Retinal pigment epithelial cell (primary cell): ENCODE measurements at places on chromosomes 1 and 21.

GRCh38 chr21:42214921-42215320, 4.0 kb upstream of the ABCG1 start:
- DNase-seq = no peak

DNA sequence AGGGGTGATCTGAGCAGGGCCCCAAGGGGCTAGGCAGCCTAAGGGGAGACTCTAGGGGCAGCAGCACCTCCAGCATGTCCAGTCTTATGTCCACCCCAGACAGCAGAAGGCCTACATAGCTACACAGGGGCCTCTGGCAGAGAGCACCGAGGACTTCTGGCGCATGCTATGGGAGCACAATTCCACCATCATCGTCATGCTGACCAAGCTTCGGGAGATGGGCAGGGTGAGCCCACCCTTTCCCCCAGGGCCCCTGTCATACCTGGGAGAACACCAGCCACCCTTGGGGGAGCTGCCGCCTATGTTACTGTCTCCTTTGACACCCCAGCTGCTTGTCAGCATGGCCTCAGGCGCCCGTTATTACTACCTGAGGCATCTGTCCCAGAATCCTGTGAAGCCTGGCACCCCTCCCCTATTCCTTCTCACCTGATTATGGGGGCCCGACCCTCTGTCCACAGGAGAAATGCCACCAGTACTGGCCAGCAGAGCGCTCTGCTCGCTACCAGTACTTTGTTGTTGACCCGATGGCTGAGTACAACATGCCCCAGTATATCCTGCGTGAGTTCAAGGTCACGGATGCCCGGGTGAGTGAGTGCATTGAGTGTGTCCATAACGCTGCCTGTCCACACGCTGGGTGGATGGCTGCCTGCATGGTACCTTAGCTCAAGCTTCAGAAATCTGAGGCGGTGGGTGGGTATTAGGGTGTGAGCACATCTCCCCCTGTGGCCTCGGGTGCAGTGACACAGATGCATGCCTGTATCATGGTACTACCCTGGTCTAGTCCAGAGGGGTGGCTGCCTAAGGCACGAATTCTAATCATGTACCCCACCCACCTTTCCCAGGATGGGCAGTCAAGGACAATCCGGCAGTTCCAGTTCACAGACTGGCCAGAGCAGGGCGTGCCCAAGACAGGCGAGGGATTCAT, 29.7 kb upstream of the KDM4A start:
- no peak for DNase-seq

- no peak for DNase-seq
These were observed 10.7 kb upstream of the ZP4 start for GRCh38 chr1:237901299-237901934.

GRCh38 chr1:87072411-87072810, 158.0 kb downstream of the HS2ST1 start:
- no peak for DNase-seq

DNA sequence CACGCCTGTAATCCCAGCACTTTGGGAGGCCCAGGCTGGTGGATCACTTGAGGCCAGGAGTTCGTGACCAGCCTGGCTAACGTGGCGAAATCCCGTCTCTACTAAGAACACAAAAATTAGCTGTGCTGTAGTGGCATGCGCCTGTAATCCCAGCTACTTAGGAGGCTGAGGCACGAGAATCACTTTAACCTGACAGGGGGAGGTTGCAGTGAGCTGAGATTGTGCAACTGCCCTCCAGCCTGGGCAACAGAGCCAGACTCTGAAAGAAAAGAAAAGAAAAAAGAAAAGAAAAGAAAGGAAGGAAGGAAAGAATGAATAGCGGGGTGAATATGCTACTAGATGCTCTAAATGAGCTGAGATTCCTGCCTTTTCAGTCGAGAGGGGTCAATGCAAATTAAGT, 7.1 kb downstream of the GFI1 start:
- no peak for DNase-seq

- DNase-seq = no peak
These were observed 33.8 kb upstream of the ID3 start for GRCh38 chr1:23593042-23593521.

- no peak for DNase-seq
These were observed 30.8 kb upstream of the FAM78B start for GRCh38 chr1:166197597-166197996.

DNA sequence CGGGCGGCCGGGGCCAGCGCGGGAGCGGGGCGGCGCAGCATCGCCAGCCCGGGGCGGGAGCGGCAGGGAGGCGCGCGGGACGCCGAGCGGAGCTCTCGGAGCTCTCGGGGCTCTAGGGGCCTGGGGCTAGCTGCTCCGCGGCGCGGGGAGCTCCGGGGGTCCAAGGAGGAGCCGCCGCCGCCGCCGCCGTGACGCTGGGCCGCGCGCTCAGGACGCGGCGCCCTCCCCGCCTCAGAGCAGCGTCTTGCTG, 147 bp downstream of the CLSTN1 start:
- no peak for DNase-seq

DNA sequence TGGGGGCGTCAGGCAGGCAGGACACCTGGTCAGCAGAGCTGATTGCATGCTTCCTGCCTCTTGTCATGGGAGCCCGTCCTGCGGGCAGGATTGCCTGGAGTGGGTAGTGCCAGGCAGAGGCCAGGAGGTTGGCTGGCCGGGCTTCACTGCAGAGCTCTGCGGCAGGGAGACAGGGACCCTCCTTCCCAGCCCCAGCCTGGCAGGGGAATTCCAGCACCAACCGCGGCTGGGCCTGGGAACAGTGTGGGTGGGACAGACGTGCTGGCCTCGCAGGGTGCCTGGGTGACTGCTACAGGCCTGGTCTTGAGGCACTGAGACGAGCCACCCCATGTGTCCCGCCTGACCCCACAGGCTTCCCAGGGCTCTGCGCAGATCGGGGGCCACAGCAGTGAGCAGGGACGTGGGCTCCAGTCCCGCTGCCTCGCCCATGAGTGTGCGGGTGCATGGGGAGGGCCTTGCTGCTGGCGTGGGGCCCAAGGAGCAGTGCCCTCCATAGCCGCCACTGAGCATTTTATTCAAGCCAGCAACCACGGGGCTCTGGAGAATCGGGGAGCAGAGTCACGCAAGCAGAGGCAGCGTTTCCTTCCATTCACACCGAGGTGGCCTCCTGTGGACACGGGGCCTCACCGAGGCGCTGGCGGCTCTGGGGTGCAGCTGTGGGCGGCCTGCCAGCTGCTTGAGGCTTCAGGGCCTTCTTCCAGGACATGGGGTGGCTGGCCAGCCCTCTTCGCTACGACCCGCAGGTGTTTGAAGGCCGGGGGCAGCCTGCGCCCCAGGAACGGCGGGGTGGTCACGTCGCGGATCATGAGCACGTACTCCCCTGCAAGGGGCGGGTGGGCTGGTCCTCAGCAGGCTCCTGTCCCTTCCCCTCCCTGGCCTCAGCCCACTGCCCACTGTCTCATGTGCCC, 70.3 kb downstream of the MORN1 start:
- no peak for DNase-seq

DNA sequence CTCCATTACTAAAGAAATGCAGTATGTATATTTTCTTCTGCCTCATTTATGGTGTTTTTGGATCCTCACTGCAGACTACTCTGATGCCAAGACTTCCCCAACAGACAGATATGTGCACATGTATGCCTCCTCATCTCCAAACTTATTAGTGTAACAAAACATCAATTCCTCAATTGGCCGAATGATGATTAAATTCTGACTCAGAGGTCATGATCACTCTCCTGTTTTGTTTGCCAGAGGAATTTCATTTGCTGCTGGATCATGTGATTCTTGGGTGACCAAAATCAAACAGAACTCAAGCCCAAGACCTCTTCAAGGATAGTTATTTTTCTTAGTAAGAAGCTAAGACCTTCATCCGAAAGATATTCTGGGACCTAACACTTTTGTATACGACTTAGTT, 227.6 kb downstream of the LMO4 start:
- DNase-seq = no peak

DNA sequence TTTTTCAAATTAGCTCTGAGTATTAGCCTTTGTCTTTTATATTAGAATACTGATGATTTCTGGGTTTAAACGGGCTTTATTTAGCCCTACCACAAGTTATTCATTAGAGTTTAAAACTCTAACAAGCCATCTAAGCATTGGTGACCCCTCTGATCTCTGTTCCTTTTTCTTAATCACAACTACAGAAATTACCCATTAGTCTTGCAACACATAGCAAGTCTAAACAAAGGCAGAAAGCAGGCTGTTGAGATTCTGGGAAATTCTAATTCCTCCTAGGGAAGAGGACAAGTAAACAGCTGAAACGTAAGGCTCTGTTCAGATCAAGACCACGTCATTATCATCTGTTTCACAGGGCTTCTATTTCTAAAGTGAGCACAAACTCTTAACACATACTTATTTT, 491.2 kb upstream of the ZRANB2 start:
- no peak for DNase-seq

DNA sequence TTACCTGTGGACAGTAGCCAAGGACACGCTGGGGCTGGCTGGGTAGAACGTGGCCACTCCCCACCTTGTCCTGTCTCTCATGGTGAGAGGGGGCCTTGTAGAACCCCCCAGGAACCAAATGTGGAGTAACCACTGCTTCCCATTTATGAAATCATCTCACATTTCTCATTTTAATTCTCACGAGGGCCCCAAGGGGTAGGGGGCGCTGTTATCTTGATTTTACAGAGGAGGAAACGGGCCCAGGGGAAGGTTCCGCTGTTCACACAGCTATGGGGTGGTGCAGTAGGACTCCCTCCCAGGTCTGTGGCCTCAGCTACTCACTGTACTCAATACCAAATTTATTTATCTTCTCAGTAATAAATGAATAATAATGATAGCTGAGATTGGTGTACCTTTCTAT, 5.5 kb downstream of the SMPDL3B start:
- DNase-seq = no peak

DNA sequence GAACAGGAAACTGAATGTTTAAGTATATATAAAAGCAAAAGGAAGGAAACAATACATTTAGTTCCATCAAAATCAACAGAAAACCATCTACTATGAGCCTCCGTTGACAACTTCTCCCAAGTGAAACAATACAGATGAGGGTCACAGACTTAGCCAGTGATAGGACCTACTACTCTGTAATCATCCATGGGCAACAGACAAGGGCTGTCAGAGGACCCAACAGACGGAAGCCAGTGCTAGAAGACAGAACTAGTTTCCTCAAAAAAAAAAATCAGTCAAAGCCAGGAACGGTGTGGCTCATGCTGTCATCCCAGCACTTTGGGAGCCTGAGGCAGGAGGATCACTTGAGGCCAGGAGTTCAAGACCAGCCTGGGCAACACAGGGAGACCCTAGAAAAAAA, 20.6 kb downstream of the RERE start:
- DNase-seq = no peak

DNA sequence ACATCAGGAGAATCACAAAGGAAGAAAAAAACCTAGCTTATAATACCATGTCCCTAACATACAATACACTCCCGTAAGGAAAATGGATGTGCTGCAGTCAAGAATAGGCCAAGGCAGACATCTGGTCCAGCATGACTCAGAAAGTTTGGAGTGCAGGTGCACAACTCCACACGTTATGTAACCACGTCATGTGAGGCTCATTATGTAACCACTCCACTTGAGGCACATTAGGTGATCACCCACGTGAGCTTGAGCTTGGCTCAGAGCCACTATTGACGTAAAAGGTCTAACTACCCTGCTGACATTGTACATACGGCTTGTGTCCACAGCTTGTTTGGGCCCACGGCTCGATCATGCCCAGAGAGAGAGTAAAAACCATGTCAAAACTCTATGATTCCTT, 99.8 kb upstream of the C1orf21 start:
- DNase-seq = no peak

GRCh38 chr1:87052400-87052799, 138.0 kb downstream of the HS2ST1 start:
- DNase-seq = no peak

GRCh38 chr1:6864166-6864565, 78.9 kb downstream of the CAMTA1 start:
- no peak for DNase-seq

- no peak for DNase-seq
These were observed 61.2 kb downstream of the CRP start for GRCh38 chr1:159653201-159653600.

- DNase-seq = no peak
These were observed 203.7 kb upstream of the RUNX1 start for GRCh38 chr21:35252831-35253230.

GRCh38 chr21:14452727-14453241, 69.8 kb upstream of the HSPA13 start:
- no peak for DNase-seq

- DNase-seq = no peak
These were observed 645.5 kb downstream of the ADGRL2 start for GRCh38 chr1:82446236-82446635.

DNA sequence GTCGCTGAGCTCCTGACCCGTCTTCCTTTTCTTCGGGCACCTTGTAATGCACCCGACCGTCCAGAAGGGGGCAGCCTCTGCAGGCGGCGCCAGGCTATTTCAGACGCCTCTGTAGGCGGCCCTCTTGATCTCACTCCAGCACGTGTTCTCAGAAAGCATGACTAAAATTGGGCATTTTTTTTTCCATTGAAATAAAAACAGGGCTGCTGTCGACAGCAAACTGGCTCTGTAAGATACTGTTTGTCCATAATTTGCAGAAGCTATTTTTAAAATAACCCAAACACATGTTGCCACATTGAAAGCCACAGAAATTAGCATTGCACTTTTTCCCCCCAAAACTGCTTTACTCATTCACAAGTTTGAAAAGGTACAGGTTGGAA, 78.0 kb downstream of the STUM start:
- peak; percentile 19 for DNase-seq

DNA sequence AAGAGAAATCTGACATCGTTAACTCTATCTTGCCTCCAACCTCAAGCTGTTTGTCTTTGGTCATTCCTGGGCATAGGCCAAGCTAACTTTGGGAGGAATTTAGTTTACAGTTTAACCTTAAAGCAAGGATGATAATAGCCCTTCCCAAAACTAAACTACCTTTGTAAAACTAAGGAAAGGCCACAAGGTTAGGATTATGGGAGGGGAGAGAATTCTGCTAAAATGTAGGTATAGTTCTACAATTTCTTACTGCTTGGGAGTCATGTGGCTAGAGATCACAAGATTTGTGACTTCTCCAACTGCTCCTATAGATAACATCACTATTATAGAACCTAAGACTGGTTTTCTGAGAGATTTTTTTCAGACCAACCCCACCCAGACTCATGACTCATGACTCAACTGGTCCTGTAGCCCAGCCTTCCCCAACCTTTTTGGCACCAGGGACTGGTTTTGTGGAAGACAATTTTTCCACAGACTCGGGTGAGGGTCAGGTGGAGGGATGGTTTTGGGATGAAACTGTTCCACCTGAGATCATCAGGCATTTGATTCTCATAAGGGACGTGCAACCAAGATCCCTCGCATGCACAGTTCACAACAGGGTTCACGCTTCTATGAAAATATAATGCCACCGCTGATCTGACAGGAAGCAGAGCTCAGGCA, 70.7 kb upstream of the MUTYH start:
- DNase-seq = peak; percentile 24

DNA sequence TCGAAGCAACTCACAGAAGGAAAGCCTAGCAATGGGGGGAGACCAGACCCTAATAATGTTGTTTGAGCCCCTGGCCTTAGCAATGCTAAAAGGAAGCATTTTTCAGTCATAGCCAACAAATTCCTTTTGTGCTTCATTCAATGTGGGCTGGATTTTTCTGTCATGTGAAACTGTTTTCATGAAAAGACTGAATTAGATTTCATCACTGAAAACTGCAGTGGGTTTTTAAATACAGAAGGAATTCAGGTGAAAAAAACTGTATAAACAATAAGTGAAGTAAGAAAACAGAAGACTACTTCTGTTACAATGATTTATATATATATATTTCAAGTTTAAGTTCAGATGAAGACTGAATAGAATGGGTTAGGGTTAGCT, 204.8 kb downstream of the SMYD3 start:
- peak; percentile 38 for DNase-seq

GRCh38 chr1:106465666-106466065, 590.8 kb upstream of the PRMT6 start:
- DNase-seq = no peak

- DNase-seq = no peak
These were observed 3.2 kb downstream of the PSRC1 start for GRCh38 chr1:109279615-109280278.
